ENCODE measurements at places on chromosomes 4 and X.
A peak's percentile ranks its signal among the peaks of the same experiment; 100 is the strongest.

DNA sequence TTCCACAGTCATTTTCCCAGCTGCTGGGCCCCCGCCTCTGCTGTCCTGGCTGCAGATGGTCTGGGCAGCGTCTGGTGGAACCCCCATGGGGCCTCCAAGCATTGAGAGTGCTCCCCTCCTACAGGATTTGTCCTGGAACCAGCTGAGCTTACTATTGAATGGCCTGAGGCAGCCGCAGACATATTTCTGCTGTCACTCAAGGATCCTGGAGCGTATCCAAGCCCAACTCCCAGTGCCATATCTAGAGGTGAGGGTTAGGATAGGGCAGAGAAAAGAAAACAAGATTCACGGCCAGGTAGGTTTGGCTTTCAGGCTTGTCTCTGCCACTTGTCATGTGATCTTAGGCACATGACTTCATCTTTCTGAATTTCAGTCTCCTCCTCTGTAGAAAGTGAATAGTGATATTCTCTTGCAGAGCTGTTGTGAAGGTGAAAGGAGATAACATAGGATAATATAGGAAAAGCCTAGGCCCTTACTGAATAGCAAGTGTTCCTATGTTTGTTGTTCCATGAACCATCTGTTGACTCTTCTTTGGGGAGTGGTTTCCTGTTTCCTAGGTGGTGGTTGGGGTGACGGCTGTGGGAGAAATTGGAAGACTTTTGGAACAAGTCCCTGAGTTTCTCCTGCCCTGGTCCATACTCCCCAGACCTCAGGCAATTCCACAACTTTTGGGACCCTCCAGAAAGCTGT lies 52.3 kb downstream of the SEPSECS start:
- no peak for DNase-seq

DNA sequence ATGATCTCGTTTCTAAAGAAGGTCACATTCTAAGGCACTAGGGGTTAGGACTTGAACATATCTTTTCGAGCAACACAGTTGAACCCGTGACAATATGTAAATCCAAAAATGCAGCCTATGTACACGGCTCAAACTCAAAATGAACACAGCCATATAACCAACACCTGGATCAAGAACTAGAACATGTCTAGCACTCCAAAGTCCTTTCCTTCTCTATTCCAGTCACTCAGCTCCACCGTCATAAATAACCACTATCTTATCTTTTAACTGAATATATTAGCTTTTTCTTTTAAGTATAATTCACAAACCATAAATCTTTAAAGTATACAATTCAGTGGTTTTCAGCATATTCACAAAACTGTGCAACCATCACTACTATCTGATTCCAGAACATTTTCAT lies 19.4 kb upstream of the RELL1 start:
- no peak for DNase-seq

DNA sequence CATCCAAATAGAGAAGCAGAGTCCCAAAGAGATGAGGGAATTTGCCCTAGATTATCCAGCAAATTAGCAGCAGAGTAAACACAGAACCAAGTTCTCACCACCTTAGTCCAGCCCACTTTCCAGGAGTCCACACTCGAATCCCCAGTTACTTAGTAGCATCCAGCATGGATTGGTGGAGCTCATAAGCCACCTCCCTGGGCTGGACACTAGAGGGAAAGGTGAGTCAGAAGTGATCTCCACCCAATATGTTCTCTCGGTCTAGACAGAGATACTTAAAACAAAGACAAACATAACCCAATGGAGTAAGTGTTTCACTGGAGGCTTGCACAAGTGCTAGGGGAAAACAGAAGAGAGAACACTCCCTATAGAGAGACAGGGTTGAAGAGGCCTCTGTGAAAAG lies 105.1 kb upstream of the CPEB2 start:
- no peak for DNase-seq

DNA sequence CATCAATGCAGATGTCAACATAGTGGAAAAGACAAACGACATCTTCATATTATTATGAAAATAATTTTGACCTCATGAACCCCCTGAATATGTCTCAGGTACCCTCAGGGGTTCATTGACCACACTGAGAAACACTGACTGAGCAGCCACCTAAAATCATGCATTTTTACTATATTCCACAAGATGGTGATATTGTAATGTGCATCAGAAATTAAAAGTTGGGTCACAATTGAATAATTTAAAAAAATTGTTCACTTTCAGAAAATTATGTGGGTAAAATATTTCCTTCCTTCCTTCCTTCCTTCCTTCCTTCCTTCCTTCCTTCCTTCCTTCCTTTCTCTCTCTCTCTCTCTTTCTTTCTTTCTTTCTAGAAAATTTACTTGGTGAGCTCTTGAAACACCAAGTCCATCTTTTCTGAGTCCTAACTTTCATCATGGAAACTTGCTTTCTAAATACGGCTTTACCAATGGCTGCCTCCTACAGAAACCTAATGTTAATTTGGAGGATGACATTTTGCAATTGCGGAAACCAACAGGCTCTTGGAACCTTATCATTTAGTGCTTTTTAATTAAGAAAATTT lies 103.6 kb downstream of the RTL3 start:
- no peak for DNase-seq

- DNase-seq, result peak; percentile 9
Observed at GRCh38 chrX:125205918-125206665, 113.6 kb upstream of the TEX13C start.

DNA sequence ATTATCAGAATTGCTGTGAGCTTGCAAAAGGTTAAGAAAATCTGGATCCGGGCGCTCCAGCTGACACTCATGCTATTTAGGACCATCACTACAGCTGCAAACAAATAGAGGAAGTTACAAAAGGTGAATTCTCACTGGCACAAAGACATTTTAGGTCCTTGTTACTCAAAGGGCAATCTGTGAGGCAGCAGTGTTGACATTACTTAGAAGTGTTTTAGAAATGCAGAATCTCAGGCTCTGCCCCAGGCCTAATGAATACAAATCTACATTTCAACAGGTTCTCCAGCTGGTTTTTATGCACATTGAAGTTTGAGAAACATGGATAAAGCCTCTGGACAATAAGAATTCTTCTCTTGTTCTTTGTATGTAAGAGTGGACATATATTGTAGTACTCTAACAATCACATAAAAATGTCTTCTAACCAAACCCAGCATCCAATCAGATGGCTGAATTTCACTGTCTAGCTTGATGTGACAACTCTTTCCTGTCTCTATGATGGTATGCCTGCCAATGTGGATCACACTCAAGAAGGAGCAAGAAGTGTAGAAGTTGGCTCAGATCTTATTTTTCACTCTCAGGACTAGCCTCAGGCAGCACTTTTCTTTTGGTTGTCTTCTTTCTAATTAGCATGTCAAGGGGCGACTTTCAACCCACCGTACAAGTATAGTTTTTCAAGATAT lies 18.8 kb downstream of the SLC7A11 start:
- no peak for DNase-seq

DNA sequence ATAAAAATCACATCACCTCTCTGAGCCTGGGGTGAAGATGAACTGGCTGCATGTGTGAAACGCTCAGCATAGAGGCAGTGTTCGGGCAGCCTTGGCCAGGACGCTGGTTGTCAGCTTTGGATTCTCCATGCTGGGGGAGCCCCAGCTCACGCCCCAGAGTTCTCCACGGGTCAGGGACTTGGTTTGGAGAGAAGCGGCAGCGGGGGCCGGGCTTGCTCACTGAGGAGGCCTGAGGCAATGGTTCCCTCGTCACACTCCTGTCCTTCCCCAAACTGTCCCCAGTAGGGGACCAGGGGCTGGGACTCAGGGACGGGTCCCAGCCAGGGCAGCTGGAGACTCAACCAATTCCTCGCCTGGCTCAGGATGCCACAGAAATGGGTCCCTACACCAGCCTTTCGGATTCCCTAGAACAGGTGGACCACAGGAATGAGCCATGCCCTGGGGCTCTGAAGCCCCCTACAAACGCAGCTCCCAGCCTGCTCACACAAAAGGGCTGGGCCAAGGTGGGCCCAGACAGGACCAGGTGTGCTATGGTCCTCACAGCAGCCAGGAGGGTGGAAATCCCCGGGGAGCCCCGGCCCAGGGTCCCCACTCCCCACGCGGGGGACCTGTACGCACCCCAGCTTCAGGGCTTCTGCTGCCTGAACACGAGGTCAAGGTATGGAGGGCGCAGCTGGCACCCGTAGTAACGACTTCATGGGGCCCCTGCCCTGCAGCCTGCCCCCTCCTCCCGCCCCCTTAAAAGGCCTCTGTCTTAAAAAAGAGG lies 1.4 kb downstream of the MXD4 start:
- DNase-seq, result peak; percentile 79

DNA sequence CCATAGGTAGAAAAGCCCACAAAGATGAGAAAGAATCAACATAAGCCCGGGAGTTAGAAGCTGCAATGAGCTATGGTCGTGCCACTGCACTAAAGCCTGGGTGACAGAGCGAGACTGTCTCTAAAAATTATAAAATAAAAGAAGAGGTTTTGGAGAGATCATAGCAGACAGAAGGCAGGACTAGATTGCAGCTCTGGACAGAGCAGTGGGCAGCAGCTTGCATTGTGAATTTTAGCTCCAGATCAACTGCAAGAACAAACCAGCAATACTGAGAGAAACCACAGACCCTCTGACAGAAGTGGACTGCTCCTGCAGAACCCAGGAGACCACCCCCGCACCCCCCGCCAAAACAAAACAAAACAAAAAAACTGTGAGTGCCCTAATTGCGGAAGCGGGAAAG lies 30.6 kb downstream of the SOWAHB start:
- DNase-seq, result no peak

GRCh38 chr4:79253168-79253567 lies 72.7 kb downstream of the NAA11 start:
- no peak for DNase-seq

GRCh38 chrX:110201799-110202198 lies 116.1 kb downstream of the AMMECR1 start:
- no peak for DNase-seq

GRCh38 chr4:24881508-24882196 lies 31.2 kb downstream of the CCDC149 start:
- no peak for DNase-seq

DNA sequence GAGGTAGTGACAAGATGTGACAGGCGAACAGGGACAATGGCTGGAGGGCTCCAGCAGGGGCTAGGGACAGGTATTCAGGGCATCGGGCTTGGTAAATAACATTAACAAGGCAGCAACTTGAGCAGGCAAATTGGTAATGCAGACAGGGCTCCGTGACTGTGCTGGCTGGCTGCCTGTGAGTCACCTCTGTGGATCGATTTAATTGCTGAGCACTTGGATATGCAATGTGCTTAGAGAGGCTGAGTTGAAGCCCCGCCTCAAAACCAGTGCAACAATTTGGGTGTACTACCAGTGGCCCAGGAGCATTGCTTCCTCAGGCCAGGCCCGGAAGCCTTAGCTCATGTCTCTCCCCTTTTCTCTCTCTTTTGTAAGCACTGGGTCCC lies 19.5 kb downstream of the CNGA2 start:
- no peak for DNase-seq

- DNase-seq, result no peak
Observed at GRCh38 chrX:149513825-149514428, 8.8 kb upstream of the IDS start.

DNA sequence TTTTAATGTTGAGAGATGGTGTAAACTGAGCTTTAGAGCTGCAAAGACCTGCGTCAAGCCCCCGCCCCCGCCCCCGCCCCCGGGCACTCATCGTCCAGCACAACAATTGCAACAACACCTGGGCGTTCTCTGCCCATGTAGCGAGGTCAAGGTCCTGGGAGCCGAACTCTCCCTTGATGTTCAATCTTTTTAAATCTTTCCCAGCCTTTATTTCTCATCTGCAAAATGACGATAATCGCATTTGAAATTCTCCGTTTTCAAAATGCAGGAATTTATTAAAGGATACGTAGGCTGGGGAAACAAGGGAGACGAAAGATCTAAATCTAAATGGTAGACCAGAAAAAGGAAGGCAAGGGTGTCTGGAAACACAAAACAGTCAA lies 648 bp upstream of the MSMO1 start:
- DNase-seq, result no peak

DNA sequence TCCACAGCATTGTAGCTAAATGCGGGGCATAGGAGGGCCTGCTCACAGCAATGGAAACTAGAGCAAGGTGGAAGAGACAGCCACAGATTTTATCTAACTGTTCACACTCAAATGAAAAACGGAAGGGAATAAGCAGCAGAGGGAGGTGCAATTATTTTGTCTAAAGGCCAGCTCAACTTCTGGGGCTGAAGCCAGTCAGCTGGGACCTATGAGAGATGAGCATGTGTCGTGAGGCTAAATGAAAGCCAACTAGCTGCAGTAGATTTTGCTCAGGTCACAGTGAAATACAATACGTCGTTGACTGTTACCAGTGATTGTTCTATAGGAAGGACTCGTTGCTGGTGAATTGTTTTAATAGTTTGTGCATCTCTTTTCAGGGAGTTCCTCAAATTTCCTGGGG lies 26.4 kb upstream of the FGFBP2 start:
- no peak for DNase-seq

GRCh38 chr4:75800972-75801371 lies 76.6 kb downstream of the USO1 start:
- DNase-seq, result no peak

DNA sequence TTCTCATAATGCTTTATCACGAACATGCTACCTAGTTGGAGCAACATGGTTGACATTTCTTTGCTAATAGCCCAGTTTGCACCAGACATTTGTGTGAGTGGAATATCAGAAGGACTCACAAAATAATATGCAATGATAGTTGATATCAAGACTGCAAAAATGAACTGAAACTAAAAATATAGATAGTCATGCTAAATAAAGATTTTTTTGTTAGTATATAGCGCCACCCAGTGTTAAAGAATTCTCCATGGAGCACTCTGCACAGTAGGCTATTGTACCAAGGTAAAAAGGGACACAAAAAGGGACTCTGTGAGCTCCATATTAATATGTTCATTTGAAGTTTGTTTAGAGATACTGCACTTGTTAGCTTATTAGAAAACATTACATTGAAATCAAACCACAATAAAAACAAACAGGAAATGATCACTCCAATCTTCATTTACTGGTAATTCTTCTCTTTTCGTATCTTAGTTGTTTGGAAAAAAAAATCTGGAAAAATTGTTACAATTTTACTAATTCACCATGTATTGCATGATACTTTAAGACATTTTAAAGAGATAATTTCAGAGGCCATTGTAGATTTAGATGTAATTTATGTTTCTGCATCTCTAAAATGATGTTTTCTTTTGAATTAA lies 1509.6 kb downstream of the ADGRL3 start:
- DNase-seq, result no peak

DNA sequence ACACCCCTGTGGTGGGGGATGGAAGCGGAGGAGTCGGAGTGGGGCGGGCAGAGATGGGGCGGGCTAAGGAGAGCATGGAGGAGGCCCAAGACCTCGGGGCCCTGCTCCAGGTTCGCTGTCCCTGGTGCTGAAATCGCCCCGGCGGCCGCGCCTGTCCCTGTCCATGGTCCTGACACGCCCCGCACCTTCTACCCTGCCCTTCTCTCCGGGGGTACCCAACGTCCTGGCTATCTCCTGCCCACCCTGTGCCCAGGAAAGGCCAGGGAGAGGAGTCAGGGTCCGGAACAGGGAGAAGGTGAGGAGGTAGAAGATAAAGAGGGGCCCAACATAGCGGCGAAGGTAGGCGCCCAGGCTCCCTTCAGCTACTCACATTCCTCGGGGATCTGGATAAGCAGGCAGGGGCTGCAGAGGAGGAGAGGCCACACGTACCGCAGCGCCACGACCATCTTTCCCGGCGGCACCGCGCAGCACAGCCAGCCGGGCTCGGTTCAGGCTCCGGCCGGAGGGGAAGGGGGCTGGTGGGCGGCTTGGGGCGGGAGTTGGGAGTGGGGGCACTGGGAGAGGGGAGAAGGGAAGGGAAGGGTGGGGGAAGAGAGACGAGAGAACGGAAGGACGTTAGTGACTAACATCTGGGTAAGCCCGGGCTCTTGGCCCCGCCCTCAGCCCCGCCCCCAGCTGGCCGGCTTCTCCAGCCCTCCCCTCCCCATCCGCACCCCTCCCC lies 10.4 kb downstream of the L1CAM start:
- DNase-seq, result peak; percentile 42
